ENCODE measurements at places on chromosomes 12 and 14.

- DNase-seq: no peak
These were observed 25.1 kb downstream of the SYNJ2BP start for GRCh38 chr14:70391493-70392391.

DNA sequence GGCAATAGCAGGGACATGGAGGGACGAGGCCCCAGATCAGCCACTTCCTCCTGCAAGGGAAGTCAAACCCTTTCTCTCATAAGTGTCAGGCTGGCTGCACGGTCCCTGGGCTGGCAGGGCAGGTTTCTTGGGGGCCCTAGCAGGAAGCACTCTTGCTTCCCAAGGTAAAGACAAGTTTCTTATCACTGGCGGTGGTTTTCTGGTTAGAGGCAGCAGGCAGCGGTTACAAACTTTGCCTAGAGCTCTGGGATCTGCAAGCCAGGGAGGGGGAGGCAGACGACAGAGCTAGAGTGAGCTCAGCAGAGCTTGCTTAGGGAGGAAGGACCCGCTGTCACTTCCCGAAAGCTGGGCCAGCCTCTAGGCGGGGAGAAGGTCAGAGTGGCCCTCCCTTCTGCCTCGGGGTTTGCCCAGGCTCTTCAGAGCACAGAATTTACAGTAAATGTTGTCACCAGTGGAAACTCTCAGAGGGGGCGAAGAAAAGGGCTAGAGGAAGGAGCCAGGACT, 20.4 kb downstream of the BATF start:
- peak; percentile 5 for DNase-seq

DNA sequence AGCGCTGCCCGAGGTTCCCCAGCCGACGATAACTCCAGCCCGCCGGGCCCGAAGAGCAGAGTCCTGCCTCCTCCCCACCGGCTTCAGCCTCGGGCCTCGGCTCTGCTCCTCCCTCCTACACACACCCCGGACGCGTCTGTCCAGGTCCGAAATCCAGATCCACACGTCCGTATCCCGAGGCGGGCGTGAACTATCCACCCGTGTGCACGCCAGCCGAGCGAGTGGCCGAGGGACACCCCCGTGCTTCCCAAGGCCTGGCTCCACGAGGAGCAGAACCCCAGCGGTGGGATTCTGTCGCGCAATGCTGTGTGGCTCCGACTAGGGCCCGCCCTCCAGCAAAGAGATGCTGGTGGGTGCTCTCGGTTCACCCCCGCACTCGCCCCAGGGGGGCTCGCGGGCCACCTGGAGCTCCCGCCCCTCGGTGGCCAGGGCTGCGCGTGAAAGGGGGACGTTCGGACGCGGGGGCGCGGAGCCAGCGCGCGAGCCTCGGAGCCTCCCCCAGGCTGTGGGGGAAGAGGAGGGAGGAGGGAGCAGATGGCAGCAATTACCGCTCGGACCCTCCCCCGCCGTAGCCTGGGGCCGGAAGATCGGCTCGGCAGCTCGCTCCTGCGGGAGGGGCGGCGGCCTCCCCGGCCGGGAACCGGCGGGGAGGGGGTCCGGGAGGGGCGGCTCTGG, 18.9 kb upstream of the ANKRD33 start:
- no peak for DNase-seq

DNA sequence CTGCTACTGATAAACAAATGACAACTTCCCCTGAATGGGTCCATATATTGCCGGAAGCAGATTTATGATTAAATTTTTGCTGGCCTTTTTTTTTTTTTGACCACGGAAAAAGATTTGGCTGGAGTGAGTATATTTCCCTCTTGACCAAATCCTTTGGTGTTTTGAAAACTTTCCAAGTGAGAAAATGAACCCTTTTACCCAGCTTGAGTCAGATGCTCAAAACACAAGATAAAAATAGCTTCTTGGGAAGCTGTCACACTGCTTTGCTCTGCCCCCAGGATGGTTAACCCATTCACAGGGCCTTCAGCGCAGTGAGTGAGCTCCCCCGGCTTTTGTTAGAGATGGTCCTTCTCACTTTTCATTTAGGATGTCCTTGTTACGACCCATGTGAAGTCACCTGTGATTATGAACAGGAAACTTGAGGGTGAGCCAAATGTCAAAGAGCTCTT, 224.3 kb downstream of the PELI2 start:
- no peak for DNase-seq

DNA sequence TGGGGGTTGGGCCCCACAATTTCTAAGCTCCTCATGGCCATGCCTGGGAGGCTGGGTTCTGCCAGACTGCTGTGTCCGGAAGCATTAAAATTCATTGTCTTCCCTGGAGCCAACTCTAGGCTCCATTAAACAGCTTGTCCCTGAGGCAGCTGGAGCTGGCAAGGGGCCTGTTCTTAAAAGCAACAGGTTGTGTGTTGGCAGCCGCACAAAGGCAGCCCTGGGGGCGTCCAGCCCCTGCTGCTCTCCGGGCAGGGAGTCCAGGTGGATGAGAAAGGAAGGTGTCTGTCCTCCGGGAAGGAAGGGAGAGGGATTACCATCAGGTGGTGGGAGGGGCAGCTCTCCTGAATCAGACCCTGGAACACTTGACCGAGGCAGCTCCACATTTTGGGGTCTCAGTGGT, 98.9 kb downstream of the CHST11 start:
- DNase-seq: no peak

DNA sequence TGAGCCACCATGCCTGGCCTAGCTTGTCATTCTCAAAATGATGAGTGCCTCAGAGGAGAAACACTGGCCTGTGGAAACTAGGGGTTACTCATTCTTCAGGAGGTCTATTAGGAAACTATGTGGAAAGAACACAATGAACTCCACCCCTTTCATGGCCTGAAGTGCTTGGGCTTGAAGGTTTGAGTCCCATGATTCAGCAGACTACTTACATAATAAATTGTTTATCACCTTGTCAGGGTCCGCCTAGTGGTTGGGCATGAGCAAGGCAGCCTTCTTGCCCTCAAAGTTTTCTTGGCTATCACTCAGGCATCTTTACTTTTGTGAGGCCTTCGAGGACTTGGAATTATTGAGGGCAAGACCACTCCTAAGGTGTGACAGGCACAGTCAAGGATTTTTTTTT, 251.2 kb downstream of the ACSS3 start:
- DNase-seq: no peak

- DNase-seq: no peak
These were observed 52.7 kb upstream of the PZP start for GRCh38 chr12:9260931-9261330.

DNA sequence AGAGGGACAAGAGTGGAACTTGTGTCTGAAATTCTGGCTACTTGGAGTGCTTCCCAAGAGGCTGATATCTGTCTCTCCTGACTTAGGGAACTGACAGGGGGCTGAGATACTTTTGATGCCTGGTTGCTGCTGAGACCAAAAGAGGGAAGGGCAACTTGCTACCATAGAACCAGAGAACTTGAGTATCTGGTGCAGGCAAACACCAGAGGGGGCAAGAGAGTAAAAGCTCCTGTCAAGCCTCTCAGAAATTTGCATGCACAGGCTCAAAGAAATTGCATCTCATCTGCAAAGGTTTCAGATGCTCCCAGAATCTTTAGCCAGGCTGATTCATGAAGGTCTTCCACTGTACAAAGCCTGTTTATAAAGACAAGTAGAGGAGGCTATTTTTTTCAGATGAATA, 391.3 kb upstream of the FOXG1 start:
- DNase-seq: no peak

DNA sequence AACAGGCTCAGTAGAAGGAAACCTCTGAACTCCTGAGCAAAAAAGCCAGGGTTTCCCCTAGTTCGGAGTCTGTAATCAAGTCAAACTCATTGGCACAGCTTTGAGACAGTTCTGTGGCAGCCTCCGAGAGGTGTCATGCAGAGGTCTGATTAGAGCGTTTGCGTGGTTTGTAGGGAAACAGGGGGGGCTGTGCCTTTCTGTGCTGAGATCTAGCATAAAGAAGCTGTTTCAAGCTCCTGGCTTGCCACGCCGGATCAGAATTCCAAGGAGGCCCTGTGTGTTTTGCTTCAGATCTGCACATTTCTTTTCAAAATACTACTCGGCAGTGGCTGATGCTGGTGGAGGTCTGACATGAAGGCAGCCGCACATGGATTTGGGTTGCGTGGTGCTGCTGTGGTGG, 1.7 kb downstream of the CABP1 start:
- DNase-seq: no peak

- DNase-seq: no peak
These were observed 185.1 kb upstream of the VASH1 start for GRCh38 chr14:76576047-76576741.

Measured in SIG-M5 (cell line).